ENCODE measurements at places on chromosomes 3 and 15.
A peak's percentile ranks its signal among the peaks of the same experiment; 100 is the strongest.

DNA sequence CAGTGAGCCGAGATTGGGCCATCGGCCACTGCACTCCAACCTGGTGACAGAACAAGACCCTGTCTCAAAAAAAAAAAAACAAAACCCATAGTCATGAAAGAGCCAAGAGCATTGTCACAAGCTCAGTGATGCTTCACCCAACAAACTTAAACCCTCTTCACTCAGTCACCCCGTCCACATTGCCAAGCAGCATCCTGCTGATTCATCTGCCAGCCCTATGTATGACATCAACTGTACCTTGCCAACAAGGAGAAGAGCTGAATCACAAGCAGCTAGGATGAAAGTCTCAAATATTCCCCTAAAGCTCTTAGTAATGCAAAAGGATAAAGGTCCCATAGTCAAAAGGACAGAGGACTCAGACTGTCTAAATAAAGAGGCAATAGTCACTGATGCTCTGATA is 90.0 kb downstream of the ANO10 start:
- DNase-seq, result peak; percentile 48

DNA sequence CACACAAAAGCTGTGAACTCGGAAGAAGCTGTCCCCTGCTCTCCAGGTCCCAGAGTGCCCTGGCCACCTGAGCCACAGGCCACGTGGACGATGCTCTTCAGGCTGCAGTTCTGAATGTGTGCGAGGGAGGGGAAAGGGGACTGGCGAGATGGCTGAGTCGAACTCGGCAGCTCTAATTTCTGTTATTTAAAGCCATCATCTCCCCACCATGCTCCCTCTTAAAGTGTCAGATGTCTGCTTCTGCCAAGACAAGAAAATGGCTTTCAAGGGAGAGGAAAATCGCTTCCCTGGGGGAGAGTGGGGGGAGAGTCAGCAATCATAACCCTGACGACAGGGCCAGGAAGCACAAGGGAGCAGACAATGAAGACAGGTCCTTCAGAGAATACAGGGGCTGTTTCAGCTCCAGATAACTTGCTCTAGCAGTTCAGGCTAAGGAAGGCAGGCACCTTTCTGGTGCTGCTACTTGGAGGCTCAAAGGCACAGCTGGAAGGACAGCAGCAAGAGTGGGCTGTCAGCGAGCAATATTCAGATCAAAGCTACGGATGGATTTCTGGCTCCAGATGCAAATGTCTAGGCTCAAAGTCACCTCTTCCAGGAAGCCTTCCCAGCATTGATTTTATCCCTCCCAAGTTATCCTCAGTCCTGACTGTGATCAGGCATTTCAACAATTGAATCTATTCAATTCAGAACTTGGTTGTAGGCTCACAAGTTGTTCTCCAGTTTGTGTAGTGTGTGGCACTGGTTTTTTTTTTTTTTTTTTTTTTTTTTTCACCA is 15.5 kb upstream of the CCDC33 start:
- DNase-seq, result no peak

GRCh38 chr15:50280271-50280670 is 14.7 kb upstream of the HDC start:
- DNase-seq, result no peak

DNA sequence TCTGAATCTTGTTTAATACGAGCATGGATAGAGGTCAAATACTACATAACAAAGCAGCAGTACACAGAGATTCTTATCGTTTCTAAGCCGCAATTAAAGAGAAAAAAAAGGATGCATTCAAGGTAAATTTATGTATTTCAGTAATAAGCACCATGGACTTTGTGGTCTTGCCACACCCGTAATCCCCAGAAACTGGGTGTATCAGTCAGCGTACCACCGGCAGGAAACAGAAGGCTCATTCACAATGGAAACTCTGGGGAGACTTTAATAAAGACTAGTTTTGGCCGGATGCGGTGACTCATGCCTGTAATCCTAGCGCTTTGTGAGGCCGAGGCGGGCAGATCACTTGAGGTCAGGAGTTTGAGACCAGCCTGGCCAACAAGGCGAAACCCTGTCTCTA is 81.9 kb upstream of the ZNF280D start:
- no peak for DNase-seq

GRCh38 chr3:192802957-192803899 is 75.9 kb upstream of the FGF12 start:
- peak; percentile 31 for DNase-seq

DNA sequence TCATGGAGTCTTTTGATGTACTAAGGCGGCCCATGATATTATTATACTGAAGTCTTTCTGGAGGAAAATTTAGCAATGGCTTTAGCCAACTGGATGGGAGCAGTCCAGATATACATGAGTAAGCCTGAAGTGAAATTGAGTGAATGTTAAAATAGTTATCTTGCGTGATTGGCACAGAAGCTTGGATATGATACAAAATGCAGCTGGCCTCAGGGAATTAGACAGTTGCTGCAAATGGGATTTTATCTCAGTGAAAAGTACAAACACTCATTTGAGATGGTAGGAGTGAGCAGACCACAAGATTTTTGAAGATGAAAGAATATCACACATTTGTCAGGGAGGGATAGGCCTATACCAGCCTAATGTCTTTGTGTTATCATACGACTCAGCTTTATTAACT is 8.9 kb downstream of the LMOD3 start:
- no peak for DNase-seq

DNA sequence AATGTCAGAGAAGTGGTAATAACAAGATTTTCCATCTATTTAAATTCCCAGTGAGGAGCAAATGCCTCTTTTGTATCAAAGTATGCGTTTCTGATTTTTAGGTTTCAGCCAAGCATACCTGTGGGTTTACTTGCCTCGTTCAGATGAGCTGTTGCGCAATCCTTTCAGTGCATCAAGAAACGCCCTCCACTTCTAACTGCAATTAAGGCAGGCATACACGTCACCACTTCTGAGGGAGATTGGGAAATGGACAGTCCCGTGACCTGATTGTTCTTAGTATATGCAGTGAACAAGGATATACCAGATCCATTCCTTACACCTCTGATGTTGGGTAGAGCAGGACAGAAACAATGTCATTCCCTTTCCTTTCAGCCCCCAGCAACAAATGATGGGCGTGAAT is 219.0 kb downstream of the ITPR1 start:
- no peak for DNase-seq

GRCh38 chr3:109382588-109382987 is 45.2 kb upstream of the DPPA4 start:
- no peak for DNase-seq

All from fibroblast of skin of back (primary cell).